NCI-H1930 (cell line): ENCODE measurements at places on chromosomes 7 and 10.

GRCh38 chr10:77266242-77266641 lies 371.4 kb downstream of the KCNMA1 start:
- no peak for DNase-seq

GRCh38 chr7:4634166-4634565 lies 47.9 kb upstream of the FOXK1 start:
- no peak for DNase-seq

DNA sequence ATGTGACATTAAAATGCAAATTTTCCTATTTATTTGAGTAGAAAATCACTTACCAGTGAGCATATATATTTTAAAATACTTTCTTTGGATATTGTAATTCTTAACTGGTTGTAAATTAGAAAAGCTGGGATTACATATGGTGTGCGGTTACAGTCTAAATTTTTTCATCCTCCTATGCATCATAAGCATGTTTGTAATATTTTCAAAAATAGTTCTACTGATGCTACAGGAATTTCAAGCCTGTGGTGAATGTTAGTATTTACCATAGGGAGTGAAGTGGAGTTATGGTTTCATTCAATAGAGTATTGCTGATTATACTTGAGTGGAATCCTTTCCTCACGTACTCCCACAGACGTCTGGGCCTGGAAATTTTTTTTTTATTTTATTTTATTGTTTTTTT lies 34.6 kb upstream of the ST7 start:
- no peak for DNase-seq

DNA sequence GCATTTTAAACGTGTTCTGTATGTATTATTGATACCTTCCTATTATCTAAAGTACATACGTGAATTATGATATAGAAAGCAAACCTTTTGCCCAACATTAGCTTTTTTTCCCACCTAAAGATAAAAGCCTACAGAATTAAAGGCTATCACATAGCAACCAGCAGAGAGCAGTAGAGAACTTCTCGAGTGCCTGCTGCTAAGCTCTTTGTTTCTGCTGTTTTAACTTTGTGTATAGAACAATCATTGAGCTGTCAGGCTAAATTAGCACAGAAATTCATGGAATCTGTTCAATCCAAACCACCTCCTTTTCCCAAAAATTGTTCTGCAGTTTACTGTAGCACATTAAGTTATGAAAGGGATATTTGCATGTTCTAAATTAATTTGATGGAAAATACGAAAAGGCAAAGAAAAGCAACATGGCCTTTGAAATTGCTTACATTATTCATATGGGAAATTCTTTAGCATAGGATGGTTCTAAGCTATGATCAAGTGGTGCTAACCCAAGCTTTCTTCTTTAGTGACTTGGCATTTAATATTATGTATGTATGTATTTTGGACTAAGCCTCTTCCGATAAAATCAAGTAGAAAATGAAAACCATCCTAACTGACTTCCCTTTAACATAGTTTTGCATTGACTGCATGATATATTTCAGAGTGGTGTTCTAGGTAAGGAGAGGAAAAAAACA lies 1288.5 kb downstream of the GATA3 start:
- DNase-seq = no peak

GRCh38 chr7:71665716-71666115 lies 533.8 kb downstream of the GALNT17 start:
- no peak for DNase-seq

DNA sequence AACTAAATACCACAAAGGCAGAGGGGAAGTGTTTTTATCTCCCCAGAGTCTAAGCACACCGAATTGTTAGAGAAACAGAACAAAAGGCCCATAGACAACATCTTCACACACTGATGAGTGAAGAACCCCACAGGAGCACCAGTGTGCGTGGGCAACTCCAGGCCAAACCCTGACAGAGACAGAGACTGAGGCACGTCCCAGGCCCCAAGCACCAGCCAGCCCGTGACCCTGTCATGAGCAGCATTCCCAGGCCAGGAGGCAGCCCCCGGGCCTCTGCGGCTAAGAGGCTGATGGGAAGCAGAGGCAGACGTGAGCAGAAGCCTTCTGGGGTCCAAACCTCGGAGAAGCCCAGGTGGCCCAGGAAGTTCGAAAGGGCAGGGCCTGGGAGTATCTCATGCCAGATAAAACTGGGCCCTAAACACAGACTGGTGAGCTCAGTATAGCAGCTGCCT lies 184.4 kb downstream of the TCERG1L start:
- DNase-seq = no peak

DNA sequence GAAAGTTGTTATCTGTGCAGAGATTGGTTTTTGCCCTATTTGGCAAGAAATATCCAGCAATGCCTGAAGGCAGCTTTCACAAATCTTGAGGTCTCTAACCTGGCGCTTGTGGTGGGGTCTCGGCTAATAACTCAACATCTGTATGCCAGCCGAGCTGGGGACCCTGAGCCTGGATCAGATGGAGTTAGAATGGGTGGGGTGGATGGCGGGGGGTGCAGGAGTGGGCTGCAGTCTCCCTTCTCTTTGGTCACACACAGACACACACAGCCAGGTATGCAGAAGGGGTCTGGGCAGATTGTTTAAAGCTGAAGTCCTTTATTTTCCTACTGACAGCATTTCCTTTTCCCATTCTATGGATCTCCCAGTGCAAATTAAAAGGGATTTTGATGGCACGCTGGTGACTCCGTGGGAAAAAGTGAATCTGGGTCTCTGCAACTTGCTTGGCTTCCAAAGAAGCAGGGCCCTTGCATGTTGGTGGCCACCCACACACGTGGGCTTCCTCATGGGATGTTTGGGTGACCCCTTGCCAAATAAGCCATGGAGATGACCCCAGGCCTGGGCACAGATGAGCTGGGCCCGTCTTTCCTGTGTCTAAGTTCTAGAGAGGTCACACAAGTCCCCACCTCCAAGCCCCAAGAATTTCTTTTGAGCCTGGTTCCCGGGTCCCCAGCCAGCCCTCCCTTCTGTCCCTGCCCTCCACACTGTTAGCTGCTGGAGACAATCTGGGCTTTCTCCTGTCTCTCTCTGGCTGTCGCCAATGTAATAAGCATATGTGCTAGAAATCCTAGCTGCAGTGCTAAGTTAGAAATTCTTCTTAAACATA lies 39.9 kb upstream of the EMX2 start:
- no peak for DNase-seq

DNA sequence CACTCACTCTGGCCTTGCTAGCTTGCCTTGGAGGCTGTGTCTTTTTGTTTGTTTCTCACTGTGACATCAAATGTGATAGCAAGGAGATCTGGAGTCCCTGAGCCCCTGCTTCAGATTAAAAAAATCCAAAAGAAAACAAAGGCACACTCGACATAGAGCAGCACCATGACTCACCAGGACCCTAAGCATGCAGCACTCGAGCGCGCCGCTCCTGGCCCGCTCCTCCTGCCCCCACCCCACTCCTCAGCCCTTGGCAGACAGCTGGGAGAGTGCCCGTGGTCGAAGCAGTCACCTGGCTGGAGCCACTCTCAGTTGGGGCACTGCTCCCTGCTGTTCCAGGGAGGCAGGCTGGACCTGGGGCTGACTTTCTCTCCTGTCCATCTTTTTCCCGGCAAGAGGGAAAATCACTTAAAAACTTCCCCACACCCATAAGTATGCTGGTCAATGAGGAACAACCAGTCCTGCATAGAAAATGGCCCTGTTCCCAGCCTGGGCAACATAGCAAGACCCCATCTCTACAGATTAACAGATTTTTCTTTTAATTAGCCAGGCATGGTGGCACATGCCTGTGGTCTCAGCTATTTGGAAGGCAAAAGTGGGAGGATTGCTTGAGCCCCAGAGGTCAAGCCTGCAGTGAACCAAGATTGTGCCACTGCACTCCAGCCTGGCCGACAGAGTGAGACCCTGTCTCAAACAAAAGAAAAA lies 128.4 kb downstream of the PAXIP1 start:
- no peak for DNase-seq

GRCh38 chr7:28182071-28182471 lies 1.5 kb upstream of the JAZF1 start:
- no peak for DNase-seq

DNA sequence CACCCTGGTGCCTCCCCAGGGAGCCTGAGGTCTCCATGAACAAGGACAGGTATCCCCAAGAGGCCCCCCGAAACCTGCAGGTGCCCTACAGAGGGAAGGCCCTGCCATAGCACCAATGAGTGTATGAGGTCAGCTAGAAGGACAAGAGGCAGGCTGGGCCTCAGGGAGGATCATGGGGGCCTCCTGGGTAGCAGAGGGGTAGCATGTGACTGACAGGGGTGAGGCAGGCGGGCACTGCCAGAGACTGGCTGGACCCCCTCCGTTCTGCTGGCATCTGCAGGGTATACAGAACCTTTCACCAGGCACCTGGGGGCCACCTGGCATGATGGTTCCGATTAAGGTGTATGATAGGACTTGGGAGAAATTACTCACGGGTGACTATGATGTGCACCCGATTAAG lies 79.2 kb upstream of the KCTD7 start:
- DNase-seq = no peak

DNA sequence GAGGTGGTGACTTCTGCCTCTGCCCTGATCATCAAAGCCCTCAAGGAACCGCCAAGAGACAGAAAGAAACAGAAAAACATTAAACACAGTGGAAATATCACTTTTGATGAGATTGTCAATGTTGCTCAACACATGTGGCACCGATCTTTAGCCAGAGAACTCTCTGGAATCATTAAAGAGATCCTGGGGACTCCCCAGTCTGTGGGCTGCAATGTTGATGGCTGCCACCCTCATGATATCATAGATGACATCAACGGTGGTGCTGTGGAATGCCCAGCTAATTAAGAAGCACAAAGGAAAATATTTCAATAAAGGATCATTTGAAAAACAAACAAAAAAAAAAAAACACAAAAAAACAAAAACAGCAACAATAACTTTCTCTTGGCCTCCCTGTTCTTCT lies 59.5 kb upstream of the TOMM7 start:
- no peak for DNase-seq

- DNase-seq = no peak
These were observed 10.5 kb upstream of the GIMAP8 start for GRCh38 chr7:150439967-150440366.

DNA sequence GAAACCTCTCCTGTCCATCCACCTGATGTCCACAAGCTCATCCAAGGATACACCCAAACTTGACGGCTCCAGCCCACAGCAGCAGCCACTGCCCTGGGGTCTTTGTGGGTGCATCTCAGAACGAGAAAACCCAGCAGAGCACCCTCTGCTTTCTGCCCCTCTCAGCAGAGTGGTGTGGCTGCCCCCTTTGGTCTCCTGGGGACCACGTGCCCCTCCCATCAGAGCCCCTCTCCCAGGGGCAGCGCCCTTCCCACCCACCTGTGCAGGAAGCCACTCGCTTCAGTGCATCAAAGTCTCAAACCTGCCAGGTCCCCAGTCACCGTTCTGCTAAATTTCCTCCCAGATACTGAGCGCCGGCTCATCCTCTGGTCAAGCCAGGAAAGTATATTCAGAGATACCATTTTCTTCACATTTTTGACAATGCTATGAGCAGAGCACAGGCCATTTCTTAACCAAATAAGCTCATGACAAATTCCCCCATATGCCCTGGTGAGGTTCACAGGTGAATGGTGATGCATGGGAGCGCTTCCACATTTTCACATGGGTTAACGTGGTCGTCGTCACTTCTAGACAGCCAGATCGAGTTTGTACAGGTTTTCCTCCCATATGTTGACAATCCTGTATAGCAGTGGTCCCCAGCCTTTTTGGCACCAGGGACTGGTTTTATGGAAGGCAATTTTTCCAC lies 32.4 kb downstream of the CAMK2B start:
- DNase-seq = no peak

DNA sequence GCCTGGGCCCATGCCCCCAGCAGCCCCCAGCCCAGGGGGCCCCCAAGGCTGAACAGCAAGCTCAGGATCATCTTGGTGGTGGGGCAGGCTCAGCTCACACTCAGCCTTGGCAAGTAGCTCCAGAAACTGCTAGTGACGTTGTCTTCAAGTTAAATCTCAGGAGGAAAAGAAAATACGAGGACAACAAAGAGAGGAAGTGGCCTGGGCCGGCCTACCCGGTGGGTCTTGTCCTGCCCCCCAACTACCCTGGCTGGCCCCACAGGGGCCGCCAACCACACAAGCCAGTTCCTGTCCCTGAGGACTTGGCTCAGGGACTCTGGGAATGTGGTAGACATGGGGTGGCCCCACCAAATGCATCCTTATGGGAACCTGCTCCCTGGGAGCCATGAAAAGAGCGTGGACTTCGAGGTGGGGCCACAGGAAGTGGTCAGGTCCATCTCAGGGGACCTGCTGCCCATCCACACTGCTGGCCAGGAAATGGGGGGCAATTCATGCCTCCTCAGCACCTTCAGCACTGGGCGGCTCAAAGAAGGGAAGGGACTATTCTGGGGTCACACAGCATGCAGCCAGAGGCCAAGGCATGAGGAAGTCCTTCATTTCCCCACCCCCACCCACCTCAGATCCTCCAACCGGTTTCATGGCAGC lies at the start of gene MMRN2:
TSS of gene MMRN2 (minus strand) at position 145 of the 645 bp plus-strand sequence. CDS start at position 71, 74 bp downstream.
- no peak for DNase-seq

GRCh38 chr7:76272851-76273497 lies 29.5 kb upstream of the HSPB1 start:
- DNase-seq = no peak

DNA sequence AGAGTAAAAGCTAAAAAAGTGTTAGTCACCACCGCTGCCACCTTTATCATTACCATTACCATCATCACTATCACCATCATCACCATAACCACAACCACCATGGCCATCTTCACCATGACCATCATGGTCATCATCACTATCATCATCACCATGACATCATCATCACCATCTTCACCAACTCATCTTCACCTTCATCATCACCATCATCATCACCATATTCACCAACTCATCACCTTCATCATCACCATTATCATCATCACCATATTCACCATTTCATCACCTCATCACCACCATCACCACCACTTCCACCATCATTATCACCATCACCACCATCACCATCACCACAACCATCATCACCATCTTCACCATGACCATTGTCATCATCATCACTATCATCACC lies 46.5 kb upstream of the PDGFA start:
- DNase-seq = no peak

GRCh38 chr10:49191349-49191748 lies 3.2 kb upstream of the TMEM273 start:
- no peak for DNase-seq

DNA sequence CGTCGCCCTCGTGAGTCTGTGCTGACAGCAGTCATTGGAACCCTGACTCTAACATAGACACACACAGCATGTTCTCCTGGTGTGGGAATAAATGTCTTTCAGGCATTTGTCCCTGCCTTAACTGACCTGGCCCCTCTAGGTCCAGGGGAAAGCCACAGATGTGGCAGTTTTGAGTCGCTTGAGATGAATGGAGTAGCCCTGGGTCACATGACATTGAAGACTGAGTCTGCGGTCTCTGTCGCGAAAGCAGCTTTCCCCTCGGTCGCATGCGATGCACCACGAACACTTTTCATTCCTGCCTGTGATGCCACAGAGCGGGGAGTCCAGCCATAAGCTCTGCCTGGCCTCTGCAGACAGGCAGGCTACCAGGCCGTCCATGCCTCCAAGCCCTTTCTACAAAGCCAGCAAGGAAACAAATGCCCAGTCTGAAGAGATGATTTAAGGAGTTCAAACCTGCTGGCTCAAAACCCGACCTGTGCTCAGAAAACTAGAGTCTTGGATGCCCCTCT lies 172.3 kb downstream of the WDR37 start:
- DNase-seq = no peak
